Activated CD4-positive, alpha-beta T cell treated with anti-CD3 and anti-CD28 coated beads, Interleukin-2, amount 50 U/mL, for 16 hours (primary cell): ENCODE measurements at places on chromosomes 6 and 20.

- no peak for DNase-seq
These were observed 1035.3 kb upstream of the GJE1 start for GRCh38 chr6:141097471-141097870.

DNA sequence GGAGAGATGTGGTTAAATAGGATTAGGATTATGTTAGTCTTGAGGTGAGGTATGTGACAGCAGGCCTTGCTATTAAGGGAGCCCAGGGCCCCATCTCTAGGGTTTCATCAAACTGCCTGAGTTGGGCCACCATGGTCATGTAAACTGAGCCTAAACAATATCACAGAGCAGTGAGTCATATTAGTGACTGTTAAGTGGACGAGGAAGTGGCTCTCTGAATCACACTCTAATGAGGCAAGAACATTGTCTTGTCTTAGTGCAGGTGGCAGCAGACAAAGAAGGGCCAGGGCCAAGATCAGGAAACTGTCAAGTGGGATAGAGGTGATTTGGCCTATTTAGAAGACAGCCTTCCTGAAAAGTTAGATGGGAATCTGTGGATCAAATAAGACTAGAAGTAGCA is 23.1 kb downstream of the ENPP3 start:
- no peak for DNase-seq

- DNase-seq = no peak
These were observed 536.8 kb downstream of the EYS start for GRCh38 chr6:65170273-65170672.

GRCh38 chr6:32432050-32432450 is 7.6 kb upstream of the HLA-DRA start:
- peak; percentile 45 for DNase-seq

DNA sequence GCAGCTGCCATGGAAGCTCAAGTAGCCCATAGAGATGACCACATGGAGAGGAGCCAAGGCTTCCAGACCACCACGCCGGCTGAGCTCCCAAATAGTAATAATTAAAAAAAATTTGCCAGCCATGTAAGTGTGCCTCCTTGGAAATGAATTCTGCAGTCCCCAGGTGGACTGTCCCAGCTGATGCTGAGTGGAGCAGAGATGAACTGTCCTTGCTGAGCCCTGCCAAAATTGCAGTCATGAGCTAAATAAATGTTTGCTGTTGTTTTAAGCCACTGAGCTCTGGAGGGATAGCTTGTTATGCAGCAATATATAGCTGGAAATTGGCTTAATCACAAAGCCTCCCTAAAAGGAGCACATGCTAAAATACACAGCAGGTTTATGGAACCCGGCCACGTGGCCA is 55.6 kb upstream of the SNRPB2 start:
- no peak for DNase-seq

DNA sequence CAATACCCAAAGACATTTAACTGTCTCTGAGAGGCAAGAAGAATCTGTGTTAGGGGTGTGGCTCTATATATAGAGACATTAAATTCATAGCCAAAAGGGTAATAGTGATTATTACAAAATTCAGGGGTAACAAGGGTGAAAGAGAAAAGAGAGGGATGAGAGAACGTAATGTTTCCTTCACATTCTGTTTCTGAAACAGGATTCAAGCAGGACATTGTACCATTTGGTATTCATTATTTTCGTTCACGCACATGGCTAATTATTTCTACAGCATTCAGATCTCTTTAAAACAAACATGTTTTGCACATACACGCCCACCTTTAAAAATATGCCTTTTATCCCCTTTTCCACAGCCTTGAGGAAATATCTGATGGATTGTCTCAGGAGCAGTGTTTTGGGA is 122.7 kb downstream of the GMPR start:
- no peak for DNase-seq

DNA sequence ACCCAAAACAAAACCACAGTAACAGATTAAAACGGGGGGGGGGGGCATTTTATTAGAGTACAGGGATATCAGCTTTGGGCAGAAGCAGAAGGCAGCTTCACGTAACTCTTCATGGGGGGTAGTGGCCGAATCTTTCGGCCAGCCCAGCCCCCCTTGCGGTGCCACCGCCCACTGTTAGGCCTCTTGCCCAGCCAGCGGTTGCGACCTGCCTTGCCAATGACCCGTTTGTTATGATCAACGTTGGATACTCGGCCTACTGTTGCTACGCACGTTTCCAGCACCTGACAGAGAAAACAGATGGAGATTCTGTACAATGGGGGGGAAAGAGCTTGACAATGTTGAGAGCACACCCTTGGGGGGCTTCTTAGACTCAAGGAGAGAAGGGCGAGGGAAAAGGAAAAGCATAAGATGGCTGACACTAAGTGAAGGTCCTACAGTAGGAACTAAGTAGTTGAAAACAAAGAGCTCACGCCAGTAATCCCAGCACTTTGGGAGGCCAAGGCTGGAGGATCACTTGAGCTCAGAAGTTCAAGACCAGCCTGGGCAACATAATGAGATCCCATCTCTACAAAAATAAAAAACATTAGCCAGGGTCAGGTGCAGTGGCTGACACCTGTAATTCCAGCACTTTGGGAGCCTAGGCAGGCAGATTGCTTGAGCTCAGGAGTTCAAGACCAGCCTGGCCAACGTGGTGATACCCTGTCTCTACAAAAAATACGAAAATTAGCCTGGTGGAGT is 724 bp upstream of the CUL7 start:
- DNase-seq = no peak

DNA sequence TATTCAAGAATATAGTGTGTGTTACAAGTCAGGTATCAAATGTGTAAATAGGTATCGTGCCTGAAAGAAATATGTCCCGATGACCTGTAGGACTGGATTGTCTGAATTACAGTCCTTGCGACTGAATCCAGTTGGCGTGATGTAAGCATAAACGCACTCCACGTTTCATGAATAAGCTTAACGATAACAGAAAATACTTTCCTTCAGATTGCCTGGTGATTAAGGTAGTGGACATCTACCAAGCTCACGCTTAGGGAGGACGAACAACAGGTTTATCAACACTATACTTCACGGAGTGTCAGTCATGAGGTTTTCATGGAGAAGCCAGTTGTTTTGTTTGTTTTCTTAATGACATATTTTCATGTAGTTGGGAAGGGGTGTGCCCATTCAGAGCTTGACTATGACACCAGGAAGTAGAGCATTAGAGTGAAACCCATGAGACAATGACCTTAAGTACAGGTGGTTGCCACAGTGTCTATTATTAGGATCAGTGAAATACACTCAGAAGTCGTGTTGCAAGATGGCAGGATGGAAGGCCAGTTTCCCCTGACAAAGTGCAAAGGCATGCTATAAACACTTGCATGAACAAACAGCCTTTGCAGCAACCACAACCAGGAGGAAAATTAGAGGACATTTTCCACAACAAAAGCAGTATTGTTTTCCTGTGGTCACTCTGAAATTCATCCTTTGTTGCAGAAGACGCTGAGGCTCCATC is 305.8 kb upstream of the PRDM1 start:
- no peak for DNase-seq

DNA sequence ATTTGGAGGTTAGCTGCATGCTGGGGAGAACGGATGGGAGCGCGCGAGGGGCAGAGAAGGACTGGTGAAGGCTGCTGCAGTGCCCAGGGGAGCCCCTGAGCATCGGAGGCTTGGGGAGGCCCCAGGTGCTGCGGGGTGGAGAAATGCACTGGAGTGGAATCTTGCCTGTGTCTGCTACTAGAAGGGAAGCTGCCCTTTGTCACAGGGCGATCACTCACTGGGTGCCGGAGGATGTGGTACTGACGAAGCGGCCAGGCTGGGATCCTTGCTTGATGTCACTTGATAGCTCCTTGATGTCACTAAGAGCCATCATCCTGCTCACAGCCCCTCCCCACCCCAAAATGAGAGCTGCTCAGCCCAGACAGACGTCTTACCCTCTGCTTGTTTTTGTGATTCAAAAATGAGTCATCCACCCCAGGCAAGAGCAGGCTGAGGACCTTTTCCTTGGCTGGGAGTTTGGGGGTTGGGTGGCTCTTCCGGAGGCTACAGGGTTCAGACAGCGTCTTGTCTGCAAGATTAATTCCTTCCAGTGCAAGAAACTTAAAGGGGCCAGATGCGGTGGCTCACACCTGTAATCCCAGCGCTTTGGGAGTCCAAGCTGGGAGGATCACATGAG is 62.6 kb upstream of the PMEPA1 start:
- DNase-seq = peak; percentile 10
